Spinal cord (tissue), 10 donors: ENCODE measurements at places on chromosomes 5 and 9. TPM values are rescaled to one million over a fixed set of nuclear protein-coding genes. Genes with fewer than 3 reads are reported as not detected.

The PCDHGC4 gene
- polyA plus RNA-seq: 90.2 TPM

The ZFP62 gene
- 35.7 TPM for polyA plus RNA-seq

The FBXL7 gene
- polyA plus RNA-seq: 28.3 TPM

The ADAMTS6 gene
- polyA plus RNA-seq: 5.3 TPM

The GABRA1 gene
- 12.9 TPM for polyA plus RNA-seq

The ZNF782 gene
- 5.3 TPM for polyA plus RNA-seq

The GNA14 gene
- 4.8 TPM for polyA plus RNA-seq

The SPATA31E1 gene
- polyA plus RNA-seq: not detected

The RASA1 gene
- polyA plus RNA-seq: 42.4 TPM

The ABHD17B gene
- 58.6 TPM for polyA plus RNA-seq

The ASPN gene
- 41.1 TPM for polyA plus RNA-seq

The ZDHHC11B gene
- 24.9 TPM for polyA plus RNA-seq
